ENCODE measurements at places on chromosomes 12 and 14.

GRCh38 chr12:132174839-132175490 is 30.7 kb downstream of the NOC4L start:
- no peak for DNase-seq

DNA sequence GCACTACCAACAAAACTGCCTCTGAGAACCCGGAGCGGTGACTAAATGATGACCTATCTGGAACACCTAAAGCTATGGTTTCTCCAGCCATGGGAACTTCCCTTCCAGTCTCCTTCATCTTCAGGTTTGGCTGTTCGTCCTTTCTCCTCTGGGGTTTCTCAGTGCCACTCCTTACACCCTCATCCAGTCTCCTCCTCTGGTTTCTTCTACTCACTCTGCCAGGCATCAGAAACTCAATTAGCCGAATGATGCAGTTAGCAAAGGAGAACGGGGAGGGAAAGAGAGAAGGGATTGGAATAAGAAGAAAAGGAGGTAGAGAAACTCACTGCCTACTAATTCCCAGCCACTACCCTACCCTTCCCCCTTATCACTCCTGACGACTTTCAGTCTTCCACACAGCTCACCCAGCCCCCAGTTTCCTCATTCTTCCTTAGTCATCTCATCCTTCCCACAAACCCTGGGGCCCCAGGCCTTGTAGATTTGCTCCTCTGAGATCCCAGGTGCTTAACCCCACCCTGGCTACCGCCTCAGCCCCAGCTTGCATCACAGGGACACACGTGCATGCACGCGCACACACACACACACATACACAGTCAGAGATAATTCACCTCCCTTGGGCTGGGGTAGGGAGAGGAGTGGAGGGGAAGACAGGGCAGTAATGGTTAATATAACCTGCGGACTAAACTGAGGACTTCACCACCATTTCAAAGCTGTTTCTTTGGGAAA is 13.0 kb downstream of the FGD6 start:
- DNase-seq: no peak

DNA sequence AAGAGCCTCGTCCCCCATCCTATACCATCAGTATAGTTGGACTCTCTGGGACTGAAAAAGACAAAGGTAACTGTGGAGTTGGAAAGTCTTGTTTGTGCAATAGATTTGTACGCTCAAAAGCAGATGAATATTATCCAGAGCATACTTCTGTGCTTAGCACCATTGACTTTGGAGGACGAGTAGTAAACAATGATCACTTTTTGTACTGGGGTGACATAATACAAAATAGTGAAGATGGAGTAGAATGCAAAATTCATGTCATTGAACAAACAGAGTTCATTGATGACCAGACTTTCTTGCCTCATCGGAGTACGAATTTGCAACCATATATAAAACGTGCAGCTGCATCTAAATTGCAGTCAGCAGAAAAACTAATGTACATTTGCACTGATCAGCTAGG is 13.6 kb downstream of the ARHGAP5 start:
- no peak for DNase-seq

GRCh38 chr12:49703647-49704137 is 3.5 kb downstream of the FMNL3 start:
- no peak for DNase-seq

DNA sequence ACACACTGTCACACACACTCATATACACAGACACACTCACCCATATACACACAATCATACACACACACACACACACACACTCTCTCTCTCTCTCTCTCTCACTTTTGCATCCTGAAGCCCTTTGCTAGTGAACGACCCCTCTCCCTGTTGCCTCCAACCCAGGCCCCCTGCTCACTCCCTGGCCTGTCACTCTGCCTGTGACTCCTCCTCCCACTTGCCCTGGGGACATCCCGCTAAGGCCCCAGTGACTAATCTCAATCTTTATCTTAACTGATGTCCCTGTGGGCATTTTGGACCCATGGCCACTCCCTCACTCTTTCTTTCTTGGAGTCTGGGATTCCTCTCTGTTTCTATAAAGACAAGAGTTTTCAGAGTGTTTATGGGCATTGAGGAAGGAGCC is 10.9 kb upstream of the DLK1 start:
- DNase-seq: no peak

GRCh38 chr12:40236357-40236850 is 11.6 kb downstream of the LRRK2 start:
- DNase-seq: no peak

- peak; percentile 74 for DNase-seq
Observed at GRCh38 chr14:99605299-99605961, 1.4 kb upstream of the CCDC85C start.

- no peak for DNase-seq
Observed at GRCh38 chr14:72904840-72905561, 11.1 kb upstream of the DPF3 start.

DNA sequence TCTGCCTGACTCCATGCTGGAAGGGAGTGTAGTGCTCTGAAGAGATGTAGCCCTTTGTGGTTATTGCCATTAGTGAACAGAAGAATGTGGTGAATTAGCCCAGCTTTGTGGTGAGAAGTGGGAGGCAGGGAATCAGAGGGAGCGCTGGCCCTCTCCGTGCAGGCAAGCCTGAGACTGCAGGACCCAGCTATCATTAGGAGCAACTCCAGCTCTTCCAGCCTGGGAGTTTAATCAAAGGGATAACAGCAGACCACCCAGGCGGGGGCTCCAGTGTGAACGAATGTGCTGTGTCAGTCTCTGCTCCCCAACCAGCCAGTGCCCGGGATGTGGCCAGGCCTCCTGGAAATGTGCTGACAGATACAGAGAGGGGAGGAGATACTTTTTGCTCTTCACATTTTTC is 142.7 kb downstream of the TTLL5 start:
- DNase-seq: no peak

DNA sequence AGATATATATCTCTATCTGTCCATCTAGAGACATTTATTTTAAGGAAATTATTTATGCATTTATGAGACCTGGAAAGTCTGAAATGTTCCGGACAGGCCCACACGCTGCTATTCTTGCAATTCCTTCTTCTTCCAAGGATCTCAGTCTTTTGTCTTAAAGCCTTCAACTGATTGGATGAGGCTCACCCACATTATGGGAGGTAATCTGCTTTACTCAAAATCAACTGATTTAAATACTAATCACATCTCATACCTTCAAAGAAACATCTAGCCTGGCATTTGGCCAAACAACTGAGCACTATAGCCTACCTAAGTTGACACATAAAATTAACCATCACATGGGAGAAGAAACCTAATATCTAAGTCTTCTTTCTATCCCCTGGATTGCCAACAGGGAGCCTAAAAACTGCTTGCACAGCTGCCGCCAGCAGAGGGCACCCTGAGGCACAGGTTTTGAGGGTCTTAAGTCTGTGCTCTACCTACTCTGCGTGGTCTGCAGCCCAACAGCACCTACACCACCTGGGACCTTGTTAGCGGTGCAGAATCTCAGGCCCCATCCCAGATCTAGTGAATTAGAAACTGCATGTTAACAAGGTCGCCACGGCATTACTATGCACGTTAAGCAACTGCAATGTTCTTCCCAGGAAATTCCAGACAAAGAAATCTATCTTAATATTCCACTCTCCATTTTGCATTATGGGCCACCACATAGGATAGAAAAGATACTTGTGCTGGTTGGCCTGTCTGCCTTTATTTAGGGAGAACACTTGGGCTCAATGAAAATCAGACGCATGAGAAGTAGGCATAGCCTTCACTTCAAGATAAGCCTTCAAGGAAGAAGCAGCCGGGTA is 249.7 kb downstream of the FOXG1 start:
- peak; percentile 6 for DNase-seq

DNA sequence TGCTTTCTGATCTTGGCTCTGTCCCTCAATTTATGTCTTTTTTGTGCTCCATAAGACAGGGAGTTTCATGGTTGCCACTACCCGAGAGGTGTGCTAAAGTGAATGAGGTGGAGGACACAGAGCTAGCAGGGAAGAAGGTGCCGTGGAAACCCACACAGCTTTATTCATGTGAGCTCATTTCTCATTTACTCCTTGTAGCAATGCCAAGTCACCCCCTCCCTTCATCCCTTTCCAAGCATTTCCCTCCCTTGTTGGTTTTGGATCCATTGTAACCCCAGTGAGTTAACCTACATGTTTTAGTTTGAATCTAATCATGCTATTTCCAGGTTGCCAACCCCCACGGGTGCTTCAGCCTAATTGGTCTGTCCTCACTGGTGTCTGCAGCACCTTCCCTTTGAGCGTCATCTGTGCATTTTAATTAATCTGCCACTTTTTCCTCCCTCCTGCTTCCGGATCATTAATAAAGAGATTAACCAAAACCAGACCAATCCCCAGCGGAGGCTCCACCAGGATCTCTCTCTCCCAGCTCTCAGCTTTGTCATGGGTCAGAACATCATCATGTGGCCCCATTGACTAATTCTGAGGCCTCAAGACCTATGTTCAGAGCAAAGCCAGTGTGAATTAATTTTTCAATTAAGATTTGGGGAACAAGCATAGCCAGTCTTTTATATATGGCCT is 56.2 kb downstream of the NTF3 start:
- no peak for DNase-seq

- no peak for DNase-seq
Observed at GRCh38 chr12:93918900-93919299, 229.5 kb upstream of the PLXNC1 start.

DNA sequence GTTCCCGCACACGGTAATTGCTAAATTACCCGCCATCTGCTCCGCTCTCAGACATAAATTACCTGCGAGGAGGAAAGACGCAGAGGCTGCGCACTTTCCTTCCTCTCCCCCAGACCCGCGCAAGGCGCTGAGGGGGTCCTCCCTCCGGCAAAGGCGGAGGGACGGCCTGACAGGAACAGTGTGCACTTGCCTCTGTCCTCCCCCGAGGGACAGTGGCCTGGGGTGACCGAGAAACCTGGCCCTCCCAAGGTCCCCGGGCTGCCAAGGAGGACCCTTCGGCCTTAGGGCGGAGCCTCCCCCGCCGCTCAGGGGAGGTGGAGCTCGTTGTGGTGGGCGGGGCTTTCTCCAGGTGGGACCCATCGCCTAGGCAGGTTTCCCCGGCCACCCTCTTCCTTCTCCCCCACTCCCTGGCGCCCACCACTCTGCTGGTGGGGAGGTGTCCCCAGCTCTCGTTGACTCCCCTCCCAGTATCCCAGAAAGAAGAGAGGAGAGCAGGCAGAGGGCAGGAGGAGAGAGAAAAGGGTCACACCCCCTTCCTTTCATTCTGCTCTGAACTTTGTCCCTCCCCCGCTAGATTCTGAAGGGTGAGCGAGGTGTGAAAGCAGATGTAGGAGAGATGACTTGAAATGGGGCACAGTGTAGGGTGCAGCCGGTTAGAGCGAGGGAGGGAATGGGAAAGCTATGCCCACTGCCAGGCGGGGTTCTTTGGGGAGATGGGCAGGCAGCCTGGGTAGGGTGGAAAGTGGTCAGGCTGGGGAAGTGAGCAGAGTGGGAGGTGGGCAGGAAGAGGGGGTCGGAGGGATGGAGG is 11.4 kb upstream of the CALCOCO1 start:
- peak; percentile 65 for DNase-seq

- DNase-seq: no peak
Observed at GRCh38 chr14:57029620-57030253, 219.5 kb upstream of the OTX2 start.

All from right kidney (tissue), 9 donors.